ENCODE measurements at places on chromosomes 1 and 21. TPM values are rescaled to one million over a fixed set of nuclear protein-coding genes. Genes with fewer than 3 reads are reported as not detected.

Gene S100B
- not detected for total RNA-seq

Gene PADI1
- not detected for total RNA-seq

Gene PPFIA4
- total RNA-seq = 7.0 TPM

Gene CYB5RL
- 8.5 TPM for total RNA-seq

Gene PPIAL4G
- not detected for total RNA-seq

Gene CELA2A
- not detected for total RNA-seq

Gene TRIM46
- total RNA-seq = 3.3 TPM

Gene LCE6A
- not detected for total RNA-seq

Gene OSCP1
- total RNA-seq = 8.1 TPM

Gene MYOC
- not detected for total RNA-seq

Gene SLAMF1
- total RNA-seq = not detected
